Breast epithelium (tissue), 4 donors: ENCODE measurements at places on chromosomes 6 and 20. TPM values are rescaled to one million over a fixed set of nuclear protein-coding genes. Genes with fewer than 3 reads are reported as not detected.

- no peaks in the 10 kb centered on the region for H3K4me1 ChIP-seq
- H3K27me3 ChIP-seq = no peaks in the 10 kb centered on the region
- no peak for DNase-seq
- H3K4me3 ChIP-seq = no peak overlapping the region
- H3K36me3 ChIP-seq = no peaks in the 10 kb centered on the region
Measured at GRCh38 chr6:75550544-75551167, 51.0 kb upstream of the SENP6 start.

DNA sequence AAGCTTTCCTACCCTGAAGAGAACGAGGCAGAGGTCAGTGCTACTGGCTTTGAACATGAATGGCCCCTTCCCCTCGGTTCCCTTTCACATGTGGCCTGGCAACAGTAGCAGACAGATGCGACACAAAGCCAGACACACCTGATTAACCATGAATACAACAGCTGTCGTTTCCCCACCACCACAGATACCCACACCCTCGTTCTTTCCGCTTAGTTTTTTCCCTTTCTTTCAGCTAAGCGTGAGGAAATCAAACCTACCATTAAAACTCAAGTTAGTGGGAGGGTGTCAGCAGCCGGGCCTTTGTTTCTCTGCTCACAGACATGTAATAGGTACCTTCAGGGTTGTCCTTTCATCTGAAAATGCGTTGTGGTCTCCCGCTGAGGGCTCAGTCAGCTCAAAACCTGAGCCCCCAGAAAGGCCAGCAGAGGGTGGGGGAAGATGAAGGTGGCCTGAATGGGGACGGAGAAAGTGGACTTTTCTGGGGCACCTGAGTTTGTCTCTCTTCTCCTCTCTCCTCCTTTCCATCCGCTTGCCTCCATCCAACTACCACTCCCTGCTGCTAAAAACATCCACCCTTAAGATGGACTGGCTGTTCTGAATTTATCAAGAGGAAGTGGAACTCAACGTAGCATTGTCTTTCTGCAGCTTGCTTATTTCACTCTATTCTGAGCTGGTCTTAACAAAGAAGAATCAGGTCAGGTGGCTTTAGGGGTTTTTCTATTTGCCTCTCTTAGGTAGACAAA is 516.6 kb upstream of the JARID2 start:
- no peaks in the 10 kb centered on the region for H3K27me3 ChIP-seq
- no peak for DNase-seq
- no peaks in the 10 kb centered on the region for H3K36me3 ChIP-seq
- H3K4me3 ChIP-seq = no peak overlapping the region
- H3K27ac ChIP-seq = no peak overlapping the region

GRCh38 chr6:31740397-31741223 is 805 bp downstream of the MSH5 start:
- H3K27ac ChIP-seq = peak overlapping the region; percentile 85
- H3K36me3 ChIP-seq = no peaks in the 10 kb centered on the region
- H3K4me3 ChIP-seq = peak overlapping the region; percentile 84
- H3K4me1 ChIP-seq = peaks cover 8% of the 10 kb centered on the region
- no peaks in the 10 kb centered on the region for H3K27me3 ChIP-seq

GRCh38 chr6:4936681-4937041 is 67.2 kb downstream of the RPP40 start:
- H3K4me3 ChIP-seq = no peak overlapping the region
- H3K4me1 ChIP-seq = peaks cover 9% of the 10 kb centered on the region
- no peak overlapping the region for H3K27ac ChIP-seq

DNA sequence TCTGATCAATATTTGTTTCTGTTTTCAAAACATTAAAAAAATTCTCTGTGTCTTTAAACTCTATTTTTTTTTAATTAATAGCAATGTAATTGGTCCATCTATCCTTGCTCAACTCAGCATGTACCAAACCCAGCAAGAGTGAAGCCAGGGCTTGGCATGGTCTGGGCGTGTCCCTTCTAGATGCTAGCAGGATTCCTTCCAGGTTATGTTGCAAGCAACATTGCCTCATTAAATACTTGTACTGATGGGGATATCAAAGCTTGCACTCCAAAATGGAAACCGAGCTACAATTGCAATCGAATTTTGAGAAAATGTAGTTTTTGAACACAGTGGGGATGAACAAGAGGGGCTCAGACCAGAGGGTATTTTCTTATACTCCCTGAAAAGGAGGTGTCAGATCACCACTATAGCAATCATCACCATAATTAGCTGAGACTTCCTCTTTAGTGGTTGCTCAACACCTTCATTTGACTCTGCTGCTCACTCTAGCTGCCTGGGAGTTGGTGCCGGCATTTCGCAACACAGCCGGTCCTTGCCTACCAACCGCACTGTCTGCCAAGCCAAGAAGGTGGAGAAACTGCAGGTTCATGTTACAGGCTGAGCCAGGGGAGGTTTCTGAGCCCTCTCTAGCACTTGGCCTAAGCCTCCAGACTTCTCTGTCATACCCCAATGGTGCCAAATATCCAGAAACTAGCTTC is 67.8 kb upstream of the RALGAPA2 start:
- H3K27me3 ChIP-seq = no peaks in the 10 kb centered on the region
- peak overlapping the region; percentile 81 for H3K27ac ChIP-seq
- no peak overlapping the region for H3K4me3 ChIP-seq
- DNase-seq = peak; percentile 69

DNA sequence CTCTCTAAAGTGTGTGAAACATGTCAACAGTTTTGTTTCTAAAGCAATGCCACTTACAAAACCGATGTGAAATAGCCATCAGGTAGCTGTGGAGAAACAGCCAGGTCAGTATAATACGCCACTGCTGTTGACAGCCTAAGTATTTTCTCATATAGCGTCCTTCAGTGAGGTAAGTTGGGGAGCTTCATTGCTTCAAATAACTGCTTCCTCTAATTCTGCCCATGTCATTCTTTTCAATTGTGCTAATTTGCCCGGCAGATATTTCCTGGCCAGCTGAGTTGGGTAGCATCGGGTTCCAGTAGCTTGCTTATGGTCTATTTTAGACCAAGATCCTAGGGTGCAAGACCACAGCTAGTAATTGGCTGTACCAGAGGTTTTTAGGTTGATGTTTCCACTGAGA is 2.1 kb upstream of the ARMC2 start:
- H3K4me3 ChIP-seq = no peak overlapping the region
- no peak overlapping the region for H3K27ac ChIP-seq
- H3K4me1 ChIP-seq = no peaks in the 10 kb centered on the region
- H3K36me3 ChIP-seq = no peaks in the 10 kb centered on the region

GRCh38 chr6:89140347-89141156 is 5.3 kb upstream of the PM20D2 start:
- no peaks in the 10 kb centered on the region for H3K4me1 ChIP-seq
- no peak for DNase-seq
- H3K27ac ChIP-seq = no peak overlapping the region
- no peaks in the 10 kb centered on the region for H3K36me3 ChIP-seq
- H3K4me3 ChIP-seq = no peak overlapping the region

DNA sequence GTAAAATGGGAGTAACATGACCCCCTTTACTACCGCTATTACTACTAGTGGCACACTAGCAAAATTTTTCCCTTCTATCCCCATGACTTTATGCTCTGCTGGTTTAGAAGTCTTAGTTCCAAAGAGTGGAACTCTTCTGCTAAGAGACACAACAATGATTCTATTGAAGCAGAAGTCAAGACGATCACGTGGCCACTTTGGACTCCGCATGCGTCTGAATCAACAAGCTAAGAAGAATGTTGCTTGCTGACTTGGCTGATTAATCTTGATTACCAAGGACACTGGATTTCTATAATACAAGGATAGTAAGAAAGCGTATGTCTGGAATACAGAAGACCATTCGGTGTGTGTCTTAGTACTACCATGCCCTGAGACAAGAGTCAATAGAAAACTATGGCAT is 244.7 kb upstream of the BTBD3 start:
- no peaks in the 10 kb centered on the region for H3K4me1 ChIP-seq
- no peak overlapping the region for H3K27ac ChIP-seq
- no peak overlapping the region for H3K4me3 ChIP-seq
- no peaks in the 10 kb centered on the region for H3K36me3 ChIP-seq
- no peaks in the 10 kb centered on the region for H3K27me3 ChIP-seq

DNA sequence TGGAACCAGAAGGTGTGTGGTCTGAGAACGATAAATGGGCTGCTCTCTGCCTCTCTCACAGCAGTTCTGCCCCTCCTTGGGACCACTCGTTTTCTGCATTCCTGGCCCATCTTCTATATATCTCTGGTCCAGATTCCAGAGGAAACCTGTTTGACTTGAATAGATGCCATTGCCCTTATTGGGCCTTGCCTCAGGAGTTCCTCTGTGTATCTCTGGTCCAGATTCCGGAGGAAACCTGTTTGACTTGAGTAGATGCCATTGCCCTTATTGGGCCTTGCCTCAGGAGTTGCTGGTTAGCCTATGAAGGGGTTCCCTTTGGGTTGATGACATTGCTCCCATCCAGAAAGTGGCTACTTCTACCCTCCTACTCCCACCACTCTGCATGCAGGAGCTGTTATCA is 189.4 kb downstream of the SLC16A10 start:
- no peak for DNase-seq
- no peak overlapping the region for H3K27ac ChIP-seq
- no peak overlapping the region for H3K4me3 ChIP-seq
- H3K4me1 ChIP-seq = no peaks in the 10 kb centered on the region

GRCh38 chr6:8758412-8758811 is 323.1 kb upstream of the SLC35B3 start:
- H3K36me3 ChIP-seq = no peaks in the 10 kb centered on the region
- DNase-seq = no peak
- no peaks in the 10 kb centered on the region for H3K27me3 ChIP-seq
- H3K27ac ChIP-seq = no peak overlapping the region

- H3K4me3 ChIP-seq = no peak overlapping the region
- H3K36me3 ChIP-seq = no peaks in the 10 kb centered on the region
- DNase-seq = peak; percentile 66
Measured at GRCh38 chr20:50335105-50335504, 144.5 kb downstream of the CEBPB start.

DNA sequence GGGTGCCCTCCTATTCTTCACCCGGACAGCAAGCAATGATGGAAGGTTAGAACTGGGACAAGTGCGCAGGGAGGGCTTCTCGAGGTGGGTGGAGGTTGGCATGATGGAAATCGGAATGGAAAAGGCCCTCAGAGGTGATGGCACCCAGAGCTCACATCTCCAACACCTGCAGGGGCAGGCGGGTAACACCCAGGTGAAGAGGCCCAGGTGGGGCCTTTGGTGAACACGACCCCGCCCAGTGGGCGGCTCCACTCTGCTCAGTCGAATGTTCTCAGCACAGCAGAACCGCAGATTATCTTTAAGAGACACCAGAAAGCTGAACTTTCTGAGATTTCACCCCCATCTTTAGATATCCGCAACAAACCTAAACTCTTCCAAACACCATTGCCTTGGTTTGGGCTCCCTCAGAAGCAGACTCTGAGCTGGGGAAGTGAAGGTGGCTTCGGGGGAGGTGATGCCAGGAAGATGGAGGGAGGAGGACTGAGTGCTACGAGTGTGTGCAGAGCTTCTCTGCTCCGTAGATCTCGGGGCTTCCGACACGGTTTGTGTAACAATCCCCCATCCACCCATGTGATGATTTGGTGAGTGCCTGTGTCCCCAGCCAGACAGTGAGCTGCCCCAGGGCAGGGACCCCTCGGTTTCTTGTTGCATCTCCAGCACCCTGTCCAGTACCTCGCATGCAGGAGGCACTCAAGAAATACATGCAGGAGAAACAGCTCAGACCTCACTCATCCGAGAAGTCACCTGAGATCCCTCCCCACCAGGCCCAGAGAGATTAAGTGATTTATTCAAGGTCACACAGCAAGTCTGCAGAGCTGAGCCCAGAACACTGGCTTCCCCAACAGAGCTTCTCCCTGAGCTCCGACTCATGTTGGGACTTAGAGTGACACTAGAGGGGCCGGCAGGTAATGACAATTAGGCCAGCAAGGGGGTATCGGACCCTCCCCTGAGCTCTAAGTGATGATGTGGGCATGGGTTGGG is 45.4 kb downstream of the BPIFB1 start:
- no peaks in the 10 kb centered on the region for H3K4me1 ChIP-seq
- H3K4me3 ChIP-seq = no peak overlapping the region
- H3K27ac ChIP-seq = no peak overlapping the region
- no peaks in the 10 kb centered on the region for H3K36me3 ChIP-seq

DNA sequence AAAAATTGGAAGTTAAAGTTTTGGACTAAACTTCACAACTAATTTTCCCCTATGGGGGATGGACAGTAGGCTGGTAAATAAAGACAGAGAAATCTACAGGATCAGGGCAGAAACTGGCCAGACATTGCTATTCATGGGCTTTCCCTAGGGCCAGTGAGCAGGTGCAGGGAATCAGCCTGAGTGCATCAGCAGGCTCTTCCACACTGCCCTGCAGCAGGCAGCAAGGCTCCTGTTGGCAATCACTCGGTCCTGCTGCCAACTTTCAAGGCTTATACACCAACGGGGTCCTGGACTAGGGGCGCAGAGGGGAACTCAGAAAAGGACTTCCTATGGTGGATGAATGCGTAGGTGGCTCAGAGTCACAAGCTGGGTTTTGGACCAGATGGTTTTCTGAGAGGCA is 59.8 kb upstream of the NHSL1 start:
- no peak for DNase-seq
- H3K27me3 ChIP-seq = no peaks in the 10 kb centered on the region
- no peaks in the 10 kb centered on the region for H3K4me1 ChIP-seq
- no peak overlapping the region for H3K4me3 ChIP-seq

GRCh38 chr6:14440940-14441781 is 323.6 kb downstream of the CD83 start:
- peak overlapping the region; percentile 23 for H3K27ac ChIP-seq
- no peaks in the 10 kb centered on the region for H3K36me3 ChIP-seq
- no peak overlapping the region for H3K4me3 ChIP-seq
- DNase-seq = no peak
- no peaks in the 10 kb centered on the region for H3K27me3 ChIP-seq
- no peaks in the 10 kb centered on the region for H3K4me1 ChIP-seq

GRCh38 chr6:46220352-46221221 is 49.8 kb upstream of the ENPP5 start:
- no peaks in the 10 kb centered on the region for H3K36me3 ChIP-seq
- no peak overlapping the region for H3K27ac ChIP-seq
- H3K4me1 ChIP-seq = no peaks in the 10 kb centered on the region
- no peak for DNase-seq
- no peak overlapping the region for H3K4me3 ChIP-seq

Gene SLC16A10
- total RNA-seq = 1.3 TPM

Gene XKR7
- total RNA-seq = not detected

Gene FAXC
- total RNA-seq = 5.2 TPM
